ENCODE measurements at places on chromosomes 7 and 10.

DNA sequence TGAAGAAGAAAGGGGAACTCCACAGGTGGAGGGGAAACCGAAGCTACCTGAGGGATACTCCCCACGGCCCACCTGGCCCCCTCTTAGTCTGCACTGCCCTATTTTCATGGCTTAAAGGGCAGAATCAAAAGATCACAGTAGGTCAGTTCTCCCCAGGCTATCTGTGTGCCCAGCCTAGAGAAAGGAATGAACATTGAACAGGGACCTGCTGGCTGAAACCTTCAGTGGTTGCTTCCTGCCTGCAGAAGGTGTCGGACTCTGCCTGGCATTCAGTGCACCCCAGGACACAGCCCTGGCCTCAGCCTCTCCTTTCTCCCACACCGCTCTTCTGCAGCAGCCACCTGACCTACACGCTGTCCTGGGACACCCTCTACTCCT, 74.5 kb downstream of the PRKAG2 start:
- DNase-seq, result no peak

DNA sequence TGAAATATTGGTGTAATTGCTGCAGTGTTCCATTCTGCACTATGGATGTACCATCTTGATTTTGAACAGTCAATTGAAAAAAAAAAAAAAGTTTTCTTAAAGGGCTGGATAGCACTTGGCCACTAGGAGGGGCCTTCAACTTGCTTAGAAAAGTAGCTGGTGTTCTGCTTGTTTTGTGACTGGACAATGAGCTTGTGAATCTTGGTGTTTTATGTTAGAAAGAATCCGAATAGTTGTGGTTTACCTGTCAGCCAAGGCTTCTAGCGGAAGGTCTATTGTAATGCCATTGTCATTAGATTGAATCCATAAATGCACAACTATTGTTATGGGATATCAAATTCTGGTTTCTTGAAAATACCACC, 77.1 kb downstream of the BMPER start:
- DNase-seq, result peak; percentile 18

DNA sequence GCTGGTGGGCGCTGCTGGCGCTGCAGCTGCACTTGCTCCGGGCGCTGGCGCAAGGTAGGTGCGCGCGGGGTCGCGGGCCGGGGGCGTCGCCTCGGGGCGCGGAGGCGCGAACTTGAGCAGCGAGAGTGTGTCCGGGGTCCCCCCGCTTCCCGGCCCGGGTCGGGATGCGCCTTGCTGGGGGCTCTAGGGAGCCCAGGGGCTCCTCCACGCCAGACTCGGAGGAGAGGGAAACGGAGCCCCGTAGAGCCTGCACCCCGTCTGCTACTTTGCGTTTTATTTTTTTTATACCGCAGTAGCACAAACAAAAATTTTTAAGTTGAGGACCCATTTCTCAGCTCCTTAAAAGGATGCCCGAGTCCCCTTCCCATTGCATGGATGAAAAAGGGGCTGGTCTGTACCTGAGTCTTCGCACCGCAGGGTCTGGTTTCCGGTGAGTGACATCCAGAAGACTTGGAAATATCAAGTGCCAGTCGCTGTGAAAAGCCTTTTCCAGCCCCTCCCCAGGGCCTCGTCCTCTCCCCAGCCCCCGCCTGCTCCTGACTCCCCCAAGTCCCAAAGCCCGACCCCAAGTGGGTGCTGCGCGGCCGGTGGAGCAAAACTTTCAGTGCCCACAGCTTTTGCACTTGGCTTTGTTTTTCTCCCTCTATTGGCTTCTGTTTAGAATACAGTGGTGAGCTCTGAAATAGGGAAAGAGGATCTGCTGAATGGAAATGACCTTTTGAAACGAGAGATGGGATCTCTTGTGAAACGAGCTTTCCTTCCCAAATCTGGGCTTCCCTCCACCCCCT, 973 bp downstream of the SDK1 start:
- DNase-seq, result peak; percentile 82

DNA sequence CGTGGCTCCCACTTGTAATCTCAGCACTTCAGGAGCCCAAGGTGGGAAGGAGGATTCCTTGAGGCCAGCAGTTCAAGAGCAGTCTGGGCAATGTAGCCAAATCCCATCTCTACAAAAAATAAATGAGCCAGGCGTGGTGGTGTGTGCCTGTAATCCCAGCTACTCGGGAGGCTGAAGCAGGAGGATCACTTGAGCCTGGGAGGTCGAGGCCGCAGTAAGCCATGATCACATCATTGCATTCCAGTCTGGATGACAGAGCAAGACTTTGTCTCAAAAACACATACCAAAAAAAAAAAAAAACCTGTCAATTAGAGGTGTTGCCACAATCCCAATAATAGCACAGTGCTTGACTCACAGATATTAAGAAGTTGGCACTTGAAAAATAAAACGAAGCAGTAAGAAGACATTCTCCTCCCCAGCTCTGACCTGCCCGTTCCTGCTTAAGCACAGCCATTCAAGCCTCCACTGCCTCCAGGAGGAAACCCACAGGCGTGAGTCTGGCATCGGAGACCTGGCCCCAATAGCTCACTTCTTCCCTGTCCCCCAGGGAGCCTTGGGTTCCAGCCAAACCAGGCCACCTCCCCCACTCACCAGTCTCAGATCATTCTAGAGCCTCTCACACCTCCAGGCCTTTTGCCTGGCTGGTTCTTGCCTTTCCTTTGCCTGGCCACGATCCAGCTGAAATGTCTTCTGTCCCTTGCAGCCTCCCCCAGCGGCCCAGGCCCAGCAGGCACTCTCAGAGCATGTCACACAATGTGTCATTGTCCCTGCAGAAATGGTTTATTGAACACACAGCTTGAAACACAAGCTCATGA, 45.3 kb upstream of the GTF2I start:
- DNase-seq, result peak; percentile 68

DNA sequence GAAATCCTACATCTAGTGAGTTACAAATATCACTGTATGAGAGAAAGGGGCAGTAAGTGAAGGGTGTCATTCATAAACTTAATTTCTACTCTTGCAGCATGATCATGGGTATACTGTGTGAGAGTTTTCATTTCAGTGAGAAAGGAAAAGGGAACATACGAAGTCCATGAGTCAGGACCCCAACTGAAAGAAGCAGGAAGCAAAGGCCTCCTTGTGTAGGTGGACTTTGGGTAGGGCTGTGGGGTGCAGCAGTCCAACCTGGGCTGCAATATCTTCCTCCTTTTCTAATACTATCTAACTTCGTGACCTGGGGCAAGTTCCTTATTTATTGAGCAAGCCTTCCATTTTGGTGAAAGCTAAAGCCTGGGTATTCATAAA, 248.2 kb upstream of the TCF7L2 start:
- no peak for DNase-seq

DNA sequence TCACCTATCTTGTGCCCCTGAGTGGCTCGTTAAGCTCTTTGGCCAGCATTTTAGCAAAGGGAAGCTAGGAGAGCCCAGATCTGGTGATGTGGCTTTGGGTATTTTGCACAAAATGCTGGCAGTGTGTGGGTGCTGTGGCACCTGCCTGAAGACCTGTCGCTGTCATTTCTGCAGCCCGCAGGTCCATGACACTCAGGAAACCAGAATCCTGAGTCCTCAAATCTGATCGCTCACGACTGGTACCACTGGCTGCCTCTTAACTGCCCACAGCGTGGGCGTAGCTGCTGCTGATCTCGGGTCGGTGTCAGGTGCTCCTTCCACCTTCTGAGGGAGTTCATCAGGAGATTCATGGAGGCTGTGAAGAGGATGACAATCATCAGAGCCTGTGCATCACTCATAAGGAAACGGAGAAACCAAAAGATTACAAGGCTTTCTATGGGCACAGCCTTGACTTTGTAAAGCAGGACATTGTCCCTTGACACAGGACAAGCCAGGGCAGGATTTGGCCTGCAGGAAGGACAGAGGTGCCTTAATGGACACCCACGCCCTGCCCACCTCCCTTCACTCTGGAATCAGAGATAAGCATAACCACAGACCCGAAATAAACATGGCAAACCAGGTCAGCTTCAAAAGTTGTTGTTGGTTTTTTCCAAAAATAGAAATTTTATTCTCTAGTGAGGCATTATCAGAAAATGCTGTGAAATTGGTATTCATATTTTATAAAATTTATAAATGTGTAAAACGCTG, 71.0 kb upstream of the STK17A start:
- no peak for DNase-seq

DNA sequence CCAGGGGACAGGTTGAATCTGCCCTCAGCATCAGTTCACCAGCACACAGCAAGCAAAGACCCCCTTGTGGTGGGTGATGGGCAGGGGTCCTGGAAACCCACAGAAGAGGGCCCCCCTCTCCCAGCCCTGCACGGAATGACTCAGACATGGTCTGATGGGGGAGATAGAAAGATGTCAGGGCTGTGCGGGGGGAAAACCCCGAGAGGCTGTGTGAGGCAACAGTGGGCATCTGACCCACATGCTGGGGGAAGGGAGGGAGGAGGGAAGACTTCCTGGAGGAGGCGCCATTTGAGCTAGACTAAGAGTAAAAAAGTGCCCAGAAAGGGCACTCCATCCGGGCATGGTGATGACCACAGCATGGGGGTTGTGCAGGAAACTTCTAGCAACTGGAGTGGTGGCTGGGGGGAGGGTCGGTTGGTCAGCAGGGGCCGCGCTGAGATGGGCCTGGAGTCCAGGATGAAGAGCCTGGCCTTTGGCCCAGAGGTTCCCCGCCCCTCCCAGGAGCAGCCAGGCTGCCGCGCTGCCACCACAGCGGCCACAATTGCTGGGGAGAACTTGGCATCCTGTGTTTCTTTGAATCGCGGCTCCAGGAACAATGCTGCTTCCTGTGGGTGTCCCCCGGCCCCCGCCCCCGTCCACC, 2.5 kb downstream of the LFNG start:
- DNase-seq, result no peak

- DNase-seq, result no peak
These were observed 23.1 kb upstream of the JAZF1 start for GRCh38 chr7:28203508-28204240.

DNA sequence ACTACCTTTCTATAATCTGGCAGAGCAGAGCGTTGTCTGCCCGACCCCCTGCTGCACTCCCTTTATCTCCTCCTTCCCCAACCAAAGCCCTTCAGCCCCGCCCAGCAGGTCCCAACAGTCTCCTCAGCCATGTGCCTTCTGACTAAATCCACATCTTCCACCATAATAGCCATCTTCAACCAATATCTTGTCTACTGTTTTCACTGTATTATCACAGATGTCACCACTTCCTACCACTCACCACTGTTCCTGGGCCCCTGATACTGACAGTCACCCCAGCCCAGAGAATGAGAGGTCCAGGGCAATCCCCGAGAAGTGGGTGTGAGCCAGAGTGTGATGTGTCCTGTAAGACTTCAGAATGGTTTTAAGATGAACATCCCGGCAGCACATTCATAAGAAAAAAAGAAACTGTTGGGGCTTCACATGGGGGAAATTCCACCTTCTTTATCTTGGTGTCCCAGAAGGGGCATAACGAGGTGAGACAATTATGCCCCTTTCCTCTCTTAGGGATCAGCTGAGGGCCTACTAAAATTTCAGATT, 25.3 kb downstream of the CCDC6 start:
- DNase-seq, result no peak

DNA sequence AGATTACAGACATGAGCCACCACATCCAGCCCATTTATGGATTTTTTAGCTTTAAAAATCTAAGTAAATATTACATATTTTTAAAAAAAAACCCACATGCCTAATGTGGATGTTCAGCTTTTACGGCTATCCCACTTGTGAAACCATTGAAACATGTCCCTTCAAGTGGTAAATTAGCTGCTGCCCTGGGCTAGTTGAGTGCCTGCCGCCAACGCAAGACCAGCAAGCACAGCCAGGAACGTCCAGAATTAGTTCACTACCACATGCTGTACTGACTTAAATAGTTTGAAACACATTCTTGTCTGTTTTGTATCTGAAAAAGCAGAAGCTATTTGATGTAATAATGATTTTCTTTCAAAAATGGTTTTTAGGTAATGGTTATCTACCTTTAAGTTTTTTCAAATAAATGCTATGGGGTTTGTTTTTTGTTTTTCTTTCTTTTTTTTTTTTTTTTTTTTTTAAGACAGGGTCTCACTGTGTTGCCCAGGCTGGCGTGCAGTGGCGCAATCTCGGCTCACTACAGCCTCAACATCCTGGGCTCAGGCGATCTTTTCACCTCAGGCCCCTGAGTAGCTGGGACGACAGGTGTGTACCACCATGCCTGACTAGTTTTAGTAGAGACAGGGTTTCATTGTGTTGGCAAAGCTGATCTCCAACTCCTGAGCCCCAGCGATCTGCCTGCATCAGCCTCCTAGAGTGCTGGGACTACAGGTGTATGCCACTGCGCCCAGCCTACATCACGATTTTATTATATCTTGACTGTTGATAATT, 57.0 kb downstream of the KLRG2 start:
- peak; percentile 72 for DNase-seq

DNA sequence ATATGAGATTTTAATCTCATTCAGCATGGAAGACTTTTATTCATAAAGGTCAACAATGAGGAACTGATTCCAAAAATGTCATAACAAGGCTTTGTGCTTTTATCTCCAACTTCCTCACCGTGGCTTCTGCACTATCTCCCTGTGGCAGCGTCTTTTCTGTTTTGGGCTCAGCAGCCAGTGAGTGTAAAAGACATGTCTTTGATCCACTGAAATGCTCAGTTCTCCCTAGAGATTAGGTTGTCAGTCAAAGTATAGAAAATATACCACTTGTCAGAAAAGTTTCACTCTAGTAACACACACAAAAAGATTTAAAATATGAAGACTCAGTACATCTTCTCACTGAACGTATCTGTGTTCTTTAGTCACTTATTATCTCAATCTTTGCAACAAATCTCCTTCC, 901.8 kb upstream of the ZWINT start:
- no peak for DNase-seq

DNA sequence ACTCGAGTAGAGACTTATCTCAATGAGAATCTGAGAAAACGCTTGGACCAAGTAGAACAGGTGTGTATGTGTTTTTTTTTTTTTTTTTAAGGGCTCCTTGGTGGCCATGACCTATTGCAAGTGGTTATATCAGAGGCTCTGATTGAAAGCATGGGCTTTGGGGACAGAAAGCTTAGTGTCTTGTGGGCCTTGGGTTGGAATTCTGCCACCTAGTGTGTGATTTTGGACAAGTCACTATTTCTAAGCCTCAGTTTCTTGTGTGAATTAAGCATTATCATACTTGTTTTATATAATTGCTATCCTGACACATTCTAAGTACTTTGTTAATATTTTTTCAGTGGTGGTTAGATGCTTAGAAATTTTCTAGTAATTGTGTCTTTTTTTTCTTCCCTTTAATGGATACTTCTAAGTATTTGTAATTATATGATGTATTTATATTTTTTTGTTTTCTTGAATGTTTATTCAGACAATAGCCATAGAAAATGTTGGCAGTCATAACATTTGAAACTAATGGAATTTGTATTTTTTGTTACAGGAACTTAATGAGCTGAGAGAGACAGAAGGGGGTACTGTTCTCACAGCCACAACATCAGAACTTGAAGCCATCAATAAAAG, 33.1 kb downstream of the SMC3 start:
- peak; percentile 38 for DNase-seq

DNA sequence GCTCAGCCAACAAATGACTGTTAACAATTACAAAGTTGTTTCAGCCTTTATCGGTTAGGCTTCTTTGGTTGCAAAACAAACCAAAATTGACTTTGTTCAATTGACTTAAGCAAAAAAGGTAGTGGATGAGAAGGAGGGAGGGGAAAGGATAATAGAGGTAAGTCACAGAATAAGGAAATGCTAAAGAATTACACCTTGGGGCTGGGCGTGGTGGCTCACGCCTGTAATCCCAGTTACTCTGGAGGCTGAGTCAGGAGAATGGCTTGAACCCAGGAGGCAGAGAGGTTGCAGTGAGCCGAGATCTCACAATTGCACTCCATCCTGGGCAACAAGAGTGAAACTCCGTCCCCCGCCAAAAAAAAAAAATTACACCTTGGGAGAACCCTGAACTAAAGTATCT, 41.4 kb downstream of the AHCYL2 start:
- DNase-seq, result no peak
